Activated naive CD8-positive, alpha-beta T cell treated with anti-CD3 and anti-CD28 coated beads, Interleukin-2, amount 50 U/mL, for 24 hours (primary cell): ENCODE measurements at places on chromosomes 4 and X.

- no peak for DNase-seq
Measured at GRCh38 chr4:31005037-31005436, 284.9 kb downstream of the PCDH7 start.

GRCh38 chr4:19945501-19945900 lies 306.2 kb upstream of the SLIT2 start:
- no peak for DNase-seq

DNA sequence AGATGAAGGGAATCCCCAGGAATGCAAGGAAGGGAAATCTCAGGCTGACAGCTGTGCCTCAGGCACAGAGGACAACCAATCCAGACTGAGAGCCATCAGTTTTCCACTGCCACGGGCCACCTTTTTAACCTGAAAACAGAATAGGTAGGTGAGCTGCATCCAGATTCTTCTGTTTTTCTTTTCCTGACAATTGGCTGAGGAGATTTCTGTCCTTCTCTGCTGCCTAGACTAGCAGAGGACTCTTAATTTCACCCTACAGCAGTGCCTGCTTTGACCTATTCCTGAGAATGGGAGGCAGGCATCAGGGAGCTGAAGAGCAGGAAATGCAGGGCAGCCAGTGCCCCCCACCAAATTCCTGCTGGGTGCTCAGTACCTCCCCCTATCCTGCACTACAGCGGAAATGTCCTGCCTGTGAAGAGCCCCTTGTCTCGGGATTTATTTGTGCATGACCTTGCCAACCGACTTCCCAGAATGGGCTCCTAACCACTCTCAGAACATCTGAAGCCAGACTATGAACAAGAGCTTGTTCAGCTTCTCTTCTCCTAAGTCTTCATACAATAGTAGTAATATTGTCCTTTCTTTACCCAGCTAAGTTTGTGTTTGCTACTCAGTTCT lies 65.1 kb downstream of the CASK start:
- no peak for DNase-seq

DNA sequence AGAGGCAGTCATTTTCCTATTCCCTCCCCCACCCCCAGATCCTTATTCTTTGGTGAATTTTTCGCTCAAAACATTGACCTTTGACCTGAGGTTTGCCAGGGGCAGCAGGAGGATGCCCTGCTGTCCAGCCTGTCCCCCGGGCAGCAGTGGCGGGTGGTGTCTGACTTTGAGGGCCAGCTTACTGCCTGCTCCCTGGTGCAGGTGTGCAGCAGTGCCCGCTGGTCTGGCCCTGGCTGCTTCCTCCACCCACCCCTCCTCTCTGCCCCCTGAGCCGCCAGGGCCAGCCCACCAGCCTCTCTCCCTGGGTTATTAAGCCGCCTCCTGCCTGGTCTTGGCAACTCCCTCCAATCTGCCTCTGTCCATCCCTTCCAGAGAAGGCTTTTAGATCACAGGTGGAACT lies 40.8 kb upstream of the GRPEL1 start:
- DNase-seq, result no peak

GRCh38 chrX:106178826-106179225 lies 10.7 kb downstream of the PWWP3B start:
- DNase-seq, result no peak

DNA sequence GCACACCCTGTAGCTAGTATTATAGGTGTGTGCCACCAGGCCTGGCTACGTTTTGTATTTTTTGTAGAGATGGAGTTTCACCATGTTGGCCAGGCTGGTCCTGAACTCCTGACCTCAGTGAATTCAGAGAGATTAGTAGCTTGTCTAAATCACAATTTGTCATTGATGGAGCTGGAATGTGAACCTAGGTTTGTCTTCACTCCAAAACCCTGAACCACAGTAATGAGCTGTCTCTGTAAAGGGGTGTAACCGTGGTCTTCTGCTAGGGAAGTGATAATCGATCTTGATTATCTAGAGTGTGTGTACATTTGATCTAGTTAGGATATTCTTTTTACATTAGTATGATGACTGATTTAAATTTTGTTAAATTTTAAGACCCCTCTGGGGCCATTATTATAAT lies 8.3 kb downstream of the ARHGAP10 start:
- no peak for DNase-seq
